ENCODE measurements at places on chromosomes 2 and 18. TPM values are rescaled to one million over a fixed set of nuclear protein-coding genes. Genes with fewer than 3 reads are reported as not detected.

ALPP gene
- 20.3 TPM for total RNA-seq

EPHA4 gene
- 0.97 TPM for total RNA-seq

NETO1 gene
- not detected for total RNA-seq

CTNNA2 gene
- total RNA-seq = 0.33 TPM

HS1BP3 gene
- 44.3 TPM for total RNA-seq

CLHC1 gene
- total RNA-seq = 1.0 TPM

APOB gene
- total RNA-seq = 0.01 TPM

DNMT3A gene
- total RNA-seq = 5.7 TPM

SIX2 gene
- 2.5 TPM for total RNA-seq

TCF4 gene
- 2.5 TPM for total RNA-seq

C2orf66 gene
- total RNA-seq = not detected
